Right renal cortex interstitium (tissue), 3 donors: ENCODE measurements at places on chromosomes 5 and 9. TPM values are rescaled to one million over a fixed set of nuclear protein-coding genes. Genes with fewer than 3 reads are reported as not detected.

GRCh38 chr5:179879003-179879689, 20.5 kb upstream of the MRNIP start:
- no peak for DNase-seq

GRCh38 chr5:21817668-21818369, 1035.3 kb downstream of the CDH12 start:
- DNase-seq = no peak

- DNase-seq = no peak
Measured at GRCh38 chr9:126218359-126219125, 108.1 kb upstream of the MVB12B start.

GRCh38 chr9:92989561-92989960, 42.2 kb downstream of the FGD3 start:
- DNase-seq = no peak

The ASTN2 gene
- polyA plus RNA-seq = 15.6 TPM

The PCDHGA11 gene
- 4.4 TPM for polyA plus RNA-seq

The RBM18 gene
- 37.9 TPM for polyA plus RNA-seq

The PKD2L2 gene
- polyA plus RNA-seq = not detected

The STK32A gene
- 14.3 TPM for polyA plus RNA-seq
